Gastrocnemius medialis (tissue), 4 donors: ENCODE measurements at places on chromosomes 2 and 18. TPM values are rescaled to one million over a fixed set of nuclear protein-coding genes. Genes with fewer than 3 reads are reported as not detected.

DNA sequence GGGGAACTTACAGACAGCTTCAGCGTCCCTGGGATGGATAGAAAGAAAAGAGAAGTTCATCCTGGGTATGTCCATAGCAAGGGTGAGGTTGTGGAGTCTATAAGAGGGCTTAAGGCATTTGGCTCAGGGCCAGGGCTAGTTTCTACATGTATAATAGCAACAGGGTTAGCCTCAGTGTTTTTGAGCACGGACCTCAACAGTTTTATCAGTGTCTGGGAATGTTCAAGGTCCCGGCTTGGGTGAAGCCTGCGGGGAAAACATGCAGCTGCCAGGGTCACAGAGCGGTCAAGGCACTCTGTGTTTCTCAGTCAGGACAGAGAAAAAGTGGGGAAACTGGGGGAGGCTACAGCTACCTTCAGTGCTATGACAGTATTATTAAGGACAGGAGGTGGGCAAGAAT, 427.7 kb upstream of the HS6ST1 start:
- H3K4me1 ChIP-seq: no peaks in the 10 kb centered on the region
- H3K27me3 ChIP-seq: no peaks in the 10 kb centered on the region
- H3K27ac ChIP-seq: no peak overlapping the region

- H3K36me3 ChIP-seq: no peaks in the 10 kb centered on the region
- no peak overlapping the region for H3K27ac ChIP-seq
- H3K27me3 ChIP-seq: peaks cover 2% of the 10 kb centered on the region
- H3K4me3 ChIP-seq: no peak overlapping the region
- DNase-seq: no peak
Observed at GRCh38 chr18:79585395-79586370, 93.9 kb upstream of the CTDP1 start.

GRCh38 chr2:241258505-241259280, 56.8 kb downstream of the HDLBP start:
- no peaks in the 10 kb centered on the region for H3K4me1 ChIP-seq
- DNase-seq: no peak
- H3K4me3 ChIP-seq: no peak overlapping the region
- no peaks in the 10 kb centered on the region for H3K27me3 ChIP-seq

CDH2 gene
- total RNA-seq: 0.51 TPM

DNA sequence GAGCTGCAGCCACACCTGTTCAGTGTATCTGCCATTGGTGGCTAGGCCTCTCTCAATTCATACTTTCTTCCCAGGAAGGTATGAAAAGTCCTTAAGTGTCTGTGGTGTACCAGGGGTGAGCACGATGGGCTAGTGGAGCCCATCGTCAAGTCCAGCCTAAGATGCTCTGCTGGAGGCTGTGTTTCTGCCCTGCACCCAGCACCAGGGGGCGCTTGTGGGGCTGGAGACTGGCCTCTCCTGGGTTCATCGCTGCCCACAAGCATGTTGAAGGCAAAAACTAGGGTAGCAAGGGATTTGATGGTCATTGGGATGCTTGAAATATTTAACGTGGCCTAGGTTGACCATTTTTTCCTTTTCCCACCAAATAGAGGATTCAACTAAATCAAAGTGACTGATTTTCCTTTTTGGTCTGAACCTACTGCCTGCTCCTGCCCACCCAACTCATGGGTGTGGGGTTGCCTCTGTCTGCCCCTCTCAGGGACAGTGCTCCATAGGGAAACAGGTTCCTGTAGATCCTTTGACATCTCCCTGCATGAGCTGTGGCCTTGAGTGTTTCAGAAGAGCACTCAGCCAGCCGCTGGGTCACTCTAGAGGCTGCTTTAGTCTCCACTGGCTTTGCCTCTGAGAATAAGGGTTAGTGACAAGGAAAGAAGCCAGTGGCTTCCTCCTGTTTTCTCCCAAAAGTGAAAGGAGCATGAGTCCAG, 59.0 kb downstream of the TPGS2 start:
- no peak overlapping the region for H3K4me3 ChIP-seq
- no peaks in the 10 kb centered on the region for H3K36me3 ChIP-seq
- no peaks in the 10 kb centered on the region for H3K27me3 ChIP-seq
- no peak for DNase-seq
- H3K27ac ChIP-seq: no peak overlapping the region

DNA sequence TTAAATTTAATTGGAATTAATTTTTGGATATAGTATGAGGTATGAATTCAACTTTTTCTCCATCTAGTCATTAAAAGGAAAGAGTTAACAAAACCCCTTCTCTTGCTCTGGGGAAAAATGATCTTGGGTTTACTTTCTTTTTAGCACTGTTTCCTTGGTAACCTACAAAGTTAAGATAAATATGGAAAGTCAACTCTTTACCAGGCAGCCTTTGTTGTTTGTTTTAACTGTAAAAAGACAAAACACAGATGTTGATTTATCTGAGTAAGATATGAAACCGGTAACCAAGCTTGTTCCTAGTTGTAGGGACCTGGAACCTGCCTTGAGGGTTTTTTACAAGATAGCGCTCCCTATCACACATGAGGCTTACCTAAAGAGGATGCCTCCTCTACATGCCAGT, 10.1 kb upstream of the SANBR start:
- DNase-seq: no peak
- H3K36me3 ChIP-seq: peaks cover 16% of the 10 kb centered on the region
- H3K27me3 ChIP-seq: no peaks in the 10 kb centered on the region
- no peak overlapping the region for H3K27ac ChIP-seq

GRCh38 chr2:68594674-68595492, 48.5 kb upstream of the PROKR1 start:
- H3K36me3 ChIP-seq: no peaks in the 10 kb centered on the region
- no peaks in the 10 kb centered on the region for H3K27me3 ChIP-seq
- no peak for DNase-seq
- no peak overlapping the region for H3K27ac ChIP-seq

DNA sequence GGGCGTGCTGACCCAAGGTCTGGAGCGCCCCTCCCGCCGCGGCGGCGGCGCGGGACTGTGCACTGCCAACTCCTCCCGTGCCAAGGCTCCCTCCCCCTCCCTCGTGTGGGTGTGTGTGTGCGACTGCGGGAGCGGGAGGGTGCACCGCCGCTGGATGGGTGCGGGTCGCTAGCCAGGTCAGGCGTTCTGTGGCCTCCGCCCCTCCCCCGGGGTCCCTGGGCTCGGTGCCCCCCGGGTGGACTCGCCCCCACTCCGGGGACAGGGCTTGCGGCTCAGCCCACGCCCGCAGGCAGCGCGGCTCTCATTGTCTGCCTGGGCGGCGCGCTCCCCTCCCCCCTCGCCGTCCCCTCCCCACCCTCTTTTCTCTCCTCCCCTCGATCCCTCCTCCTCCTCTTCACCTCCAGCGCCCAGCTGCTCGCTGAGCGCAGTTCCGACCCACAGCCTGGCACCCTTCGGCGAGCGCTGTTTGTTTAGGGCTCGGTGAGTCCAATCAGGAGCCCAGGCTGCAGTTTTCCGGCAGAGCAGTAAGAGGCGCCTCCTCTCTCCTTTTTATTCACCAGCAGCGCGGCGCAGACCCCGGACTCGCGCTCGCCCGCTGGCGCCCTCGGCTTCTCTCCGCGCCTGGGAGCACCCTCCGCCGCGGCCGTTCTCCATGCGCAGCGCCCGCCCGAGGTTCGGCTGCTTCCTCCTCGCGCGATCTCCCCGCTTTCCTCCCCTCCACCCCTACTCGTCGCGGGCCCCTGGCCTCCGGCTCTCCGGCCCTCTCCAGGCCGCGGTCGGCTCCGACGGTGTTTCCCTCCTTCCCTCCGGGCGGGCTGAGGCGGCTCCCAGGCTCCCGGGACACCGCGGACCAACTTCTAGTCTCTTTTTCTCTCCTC, at the start of gene GATA6:
Gene GATA6, plus strand, starts transcription at position 579 of the 878 bp plus-strand sequence. CDS start 1,556 bp downstream, outside the sequence.
- peak within 1 kb of the TSS; percentile 68 for H3K4me3 ChIP-seq
- H3K27me3 ChIP-seq: peaks cover 94% of the 10 kb centered on the region
- peak within 1 kb of the TSS; percentile 68 for H3K27ac ChIP-seq
- DNase-seq: peak; percentile 31
- H3K36me3 ChIP-seq: no peaks in the 10 kb centered on the region

CABYR gene
- 0.33 TPM for total RNA-seq

DNA sequence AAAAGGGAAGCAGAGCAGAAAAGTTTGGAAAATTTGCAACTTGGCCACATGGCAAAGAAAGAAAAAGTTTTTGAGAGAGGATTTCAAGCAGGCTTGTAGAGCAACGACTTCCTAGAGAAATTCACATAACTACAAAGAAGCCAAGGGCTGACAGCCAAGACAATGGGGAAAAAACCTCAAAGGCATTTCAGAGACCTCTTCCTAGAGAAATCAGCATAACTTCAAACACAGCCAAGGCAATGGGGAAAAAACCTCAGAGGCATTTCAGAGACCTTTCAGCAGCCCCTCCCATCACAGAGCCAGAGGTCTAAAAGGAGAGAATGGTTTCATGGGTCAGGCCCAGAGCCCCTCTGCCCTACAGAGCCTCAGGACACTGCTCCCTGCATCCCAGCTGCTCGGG, 7.2 kb downstream of the ADI1 start:
- H3K4me1 ChIP-seq: peaks cover under 1% of the 10 kb centered on the region
- H3K27me3 ChIP-seq: no peaks in the 10 kb centered on the region
- no peak overlapping the region for H3K4me3 ChIP-seq
- H3K27ac ChIP-seq: no peak overlapping the region

NEB gene
- total RNA-seq: 7,278 TPM

DNA sequence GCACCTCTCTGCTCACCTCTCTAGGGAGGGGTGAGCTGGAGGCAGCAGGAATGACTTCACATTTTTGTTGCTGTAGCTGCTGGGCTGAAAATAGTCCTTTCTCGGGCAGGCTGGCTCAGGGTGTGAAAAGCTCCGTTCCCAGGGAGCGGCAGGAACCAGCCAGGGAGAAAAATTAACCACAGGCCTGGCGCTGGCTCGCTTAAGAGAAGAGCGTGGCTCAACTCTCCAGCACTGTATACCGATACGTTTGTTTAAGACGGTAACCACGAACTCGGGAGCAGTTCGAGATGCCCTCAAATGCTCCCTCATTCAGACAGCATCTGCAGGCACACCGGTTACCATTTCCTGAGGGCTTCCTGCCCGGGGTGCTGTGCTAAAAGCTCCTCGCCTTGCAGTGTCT, 129.6 kb downstream of the CELF4 start:
- no peak for DNase-seq
- no peaks in the 10 kb centered on the region for H3K27me3 ChIP-seq
- H3K4me3 ChIP-seq: no peak overlapping the region

DNA sequence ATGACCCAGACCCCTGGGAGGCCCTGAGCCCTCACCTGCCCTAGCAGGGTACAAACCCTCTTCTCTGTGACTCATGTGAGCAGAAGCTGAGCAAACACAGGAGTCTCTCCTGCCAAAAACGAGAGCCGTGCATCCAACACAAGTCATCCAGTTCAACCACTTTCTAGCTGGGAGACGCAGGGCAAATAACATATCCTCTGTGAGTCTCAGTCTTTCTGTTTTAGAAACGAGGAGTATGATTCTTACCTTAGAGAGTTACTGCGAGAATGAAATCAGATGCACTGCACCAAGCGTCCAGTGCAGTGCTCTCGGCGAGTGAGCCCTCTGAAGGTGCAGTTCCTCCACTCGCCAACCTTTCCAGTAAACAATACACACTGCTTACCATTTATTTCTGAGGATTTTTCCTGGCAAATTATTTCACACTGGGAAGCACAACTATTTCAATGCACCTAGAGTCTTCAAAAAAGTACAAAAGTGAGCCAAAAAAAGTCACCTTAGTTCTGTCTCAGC, 331.8 kb upstream of the MYT1L start:
- peaks cover 19% of the 10 kb centered on the region for H3K4me1 ChIP-seq
- H3K36me3 ChIP-seq: no peaks in the 10 kb centered on the region
- H3K4me3 ChIP-seq: no peak overlapping the region

DNA sequence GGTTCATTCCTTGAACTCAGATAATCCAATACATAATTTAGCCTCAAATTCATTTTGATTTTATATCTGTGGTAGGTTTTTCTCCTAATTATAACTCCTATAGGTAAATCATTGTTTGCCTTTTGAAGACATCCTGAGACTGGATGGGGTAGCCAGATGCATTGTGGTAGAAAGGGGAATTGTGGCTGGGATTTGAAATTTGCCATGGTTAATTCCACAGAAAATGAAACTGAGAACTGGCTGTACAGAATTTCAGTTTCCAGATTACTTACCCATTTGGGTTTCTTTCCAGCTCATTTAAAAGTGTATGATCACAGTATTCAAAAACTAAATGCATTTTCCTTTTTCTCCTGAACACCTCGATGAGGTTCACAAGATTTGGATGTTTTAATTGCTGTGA, 18.2 kb downstream of the CDKL4 start:
- no peak for DNase-seq
- no peaks in the 10 kb centered on the region for H3K36me3 ChIP-seq
- H3K27me3 ChIP-seq: no peaks in the 10 kb centered on the region
- no peak overlapping the region for H3K27ac ChIP-seq
- H3K4me1 ChIP-seq: peaks cover 17% of the 10 kb centered on the region
- no peak overlapping the region for H3K4me3 ChIP-seq

KCTD1 gene
- 4.7 TPM for total RNA-seq

DNA sequence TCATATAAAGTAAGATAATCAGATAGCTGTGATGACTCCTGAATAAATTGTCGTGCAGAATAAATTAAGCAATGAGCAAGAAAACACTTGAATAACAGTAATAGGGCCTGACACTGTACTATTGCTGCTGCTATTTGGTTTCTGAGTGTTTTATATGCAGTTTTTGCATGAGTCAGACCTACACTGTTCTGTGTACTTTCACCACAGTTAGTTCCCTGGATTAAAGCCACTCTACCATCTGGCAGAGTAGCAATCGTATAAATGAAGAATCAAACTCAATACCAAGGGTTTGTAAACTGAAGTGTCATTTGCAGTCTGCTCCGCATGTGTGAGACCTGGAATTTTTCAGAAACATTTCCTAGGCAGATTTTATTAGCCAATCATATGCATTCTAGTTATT, 398.6 kb upstream of the CDH7 start:
- H3K36me3 ChIP-seq: no peaks in the 10 kb centered on the region
- no peak overlapping the region for H3K27ac ChIP-seq
- DNase-seq: no peak
- H3K4me1 ChIP-seq: no peaks in the 10 kb centered on the region
- no peaks in the 10 kb centered on the region for H3K27me3 ChIP-seq
- H3K4me3 ChIP-seq: no peak overlapping the region

- H3K27ac ChIP-seq: no peak overlapping the region
- no peak overlapping the region for H3K4me3 ChIP-seq
- no peak for DNase-seq
Observed at GRCh38 chr18:74613381-74613780, 15.7 kb downstream of the ZNF407 start.

GRCh38 chr2:173750831-173751230, 214.3 kb downstream of the SP3 start:
- no peak overlapping the region for H3K27ac ChIP-seq
- no peaks in the 10 kb centered on the region for H3K36me3 ChIP-seq
- no peaks in the 10 kb centered on the region for H3K27me3 ChIP-seq
- no peak overlapping the region for H3K4me3 ChIP-seq
